ENCODE measurements at places on chromosomes 4 and X.

GRCh38 chr4:144646523-144647094 lies 653 bp downstream of the HHIP start:
- no peak for DNase-seq

DNA sequence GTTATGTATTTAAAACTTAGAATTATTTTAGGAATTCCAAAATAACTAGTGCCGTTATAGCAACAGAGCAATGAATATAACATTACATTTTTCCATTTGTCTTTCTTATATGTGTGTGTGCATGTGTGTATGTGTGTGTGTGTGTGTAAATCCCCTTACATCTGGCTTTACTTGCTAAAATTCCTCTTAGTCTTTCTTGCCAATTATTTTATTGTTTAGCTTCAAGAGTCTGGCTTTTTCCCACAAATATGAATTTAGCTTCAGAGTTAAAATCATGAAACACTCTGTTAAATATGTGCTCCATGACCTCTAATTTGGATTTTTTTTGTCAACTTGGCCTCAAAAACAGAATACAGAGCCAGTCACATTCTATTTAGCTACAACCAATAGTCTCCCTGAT lies 18.9 kb downstream of the FGF13 start:
- DNase-seq = no peak

- no peak for DNase-seq
Observed at GRCh38 chrX:108439961-108440696, 491 bp downstream of the COL4A5 start.

GRCh38 chr4:155941085-155941790 lies 12.4 kb downstream of the CTSO start:
- no peak for DNase-seq

GRCh38 chr4:13260513-13260912 lies 223.6 kb downstream of the RAB28 start:
- DNase-seq = no peak

- no peak for DNase-seq
Observed at GRCh38 chr4:56637791-56638190, 43.3 kb downstream of the HOPX start.

DNA sequence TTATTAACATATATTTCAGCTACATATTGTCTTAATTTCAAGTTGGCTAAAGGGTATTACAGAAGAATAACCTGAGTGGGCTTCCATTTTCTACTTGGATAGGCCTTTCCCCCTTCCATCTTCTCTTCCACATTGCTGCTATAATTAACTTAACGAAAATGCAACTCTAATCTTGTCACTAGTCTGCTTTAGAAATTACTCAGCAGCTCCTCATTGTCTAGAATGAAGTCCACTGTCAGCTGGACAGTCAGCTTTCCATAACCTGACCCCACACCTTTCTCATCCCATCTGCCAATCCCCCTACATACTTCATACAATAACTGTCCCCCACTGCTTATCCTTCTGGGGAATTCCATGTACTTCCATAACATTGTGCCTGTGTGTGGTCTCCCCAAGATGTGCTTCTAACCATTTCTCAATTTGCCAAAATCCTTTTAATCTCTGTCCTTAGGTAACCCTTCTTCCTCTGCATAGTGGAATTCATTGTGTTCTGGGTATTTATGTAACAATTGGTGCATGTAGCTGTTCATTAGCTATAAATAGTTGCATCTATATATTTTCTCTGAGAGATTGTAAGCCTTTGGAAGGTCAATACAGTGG lies 4.8 kb downstream of the MND1 start:
- DNase-seq = no peak

DNA sequence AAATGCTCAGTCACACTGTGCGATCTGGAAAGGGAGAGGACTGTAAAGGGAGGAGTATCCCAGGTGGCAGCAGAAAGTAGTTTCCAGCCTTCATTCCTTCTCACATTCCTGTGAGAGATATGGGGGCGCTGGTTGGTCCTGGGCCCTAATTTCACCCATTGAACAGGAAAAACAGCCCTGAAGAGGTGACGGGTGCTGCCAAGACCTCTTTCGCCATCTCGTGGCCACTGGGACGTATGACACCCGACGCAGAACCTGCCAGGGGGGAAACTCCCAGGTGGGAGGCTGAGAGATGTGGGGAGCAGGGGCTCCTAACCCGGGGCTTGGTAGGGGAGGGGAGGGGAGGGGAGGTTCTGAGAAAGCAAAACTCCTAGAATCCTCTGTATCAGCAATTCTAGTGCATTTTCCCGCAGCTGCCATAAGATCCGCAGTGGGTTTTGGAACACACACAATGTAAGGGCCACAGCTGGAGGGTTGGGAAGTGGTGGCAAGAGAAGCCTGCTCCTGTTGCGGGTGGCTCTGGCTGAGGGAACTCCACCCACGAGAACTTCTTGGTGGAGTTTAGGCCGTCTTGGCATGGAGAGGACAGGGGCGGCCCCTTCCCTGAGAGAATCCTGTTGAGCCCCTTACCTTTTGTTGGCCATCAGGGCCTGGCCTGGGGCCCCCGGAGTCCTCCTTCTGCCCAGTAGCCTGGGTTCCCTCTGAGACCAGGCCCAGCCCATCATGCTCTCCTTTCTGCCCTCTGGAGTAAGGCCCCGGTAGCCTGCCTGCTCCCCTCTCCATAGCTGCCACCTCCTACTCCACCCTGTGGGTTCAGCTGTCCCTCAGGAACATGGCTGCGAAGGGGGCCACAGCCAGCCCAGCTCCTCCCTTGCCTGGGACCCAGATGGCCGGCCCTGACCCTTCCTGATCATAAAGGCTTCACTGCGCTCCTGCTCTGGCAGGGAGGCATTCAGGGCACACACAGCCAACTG lies 134.1 kb downstream of the OR13H1 start:
- DNase-seq = no peak

GRCh38 chrX:79195027-79195426 lies 50.5 kb downstream of the GPR174 start:
- no peak for DNase-seq

DNA sequence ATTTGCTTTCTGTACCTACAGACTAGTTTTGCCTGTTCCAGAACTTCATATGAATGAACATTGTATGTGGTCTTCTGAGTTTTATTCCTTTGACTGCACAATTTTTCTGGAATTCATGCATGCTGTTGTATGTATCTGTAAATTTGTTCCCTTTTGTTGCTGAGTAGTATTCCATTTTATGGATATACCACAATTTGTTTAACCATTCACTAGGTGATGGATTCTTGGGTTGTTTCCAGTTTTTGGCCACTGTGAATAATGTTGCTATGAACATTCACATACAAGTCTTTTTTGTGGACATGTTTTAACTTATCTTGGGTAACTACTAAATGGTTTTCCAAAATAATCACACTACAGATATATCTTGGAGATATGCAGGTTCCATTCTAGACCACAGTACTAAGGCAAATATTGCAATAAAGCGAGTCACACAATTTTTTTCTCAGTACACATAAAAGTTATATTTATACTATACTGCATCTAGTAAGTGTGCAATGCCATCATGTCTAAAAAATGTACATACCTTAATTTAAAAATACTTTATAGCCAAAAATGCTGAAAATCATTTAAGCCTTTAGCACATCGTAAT lies 58.7 kb downstream of the TSPAN5 start:
- DNase-seq = no peak

GRCh38 chrX:44267116-44267515 lies 76.4 kb downstream of the EFHC2 start:
- no peak for DNase-seq

- no peak for DNase-seq
Observed at GRCh38 chr4:1502501-1502886, 96.3 kb upstream of the NKX1-1 start.

DNA sequence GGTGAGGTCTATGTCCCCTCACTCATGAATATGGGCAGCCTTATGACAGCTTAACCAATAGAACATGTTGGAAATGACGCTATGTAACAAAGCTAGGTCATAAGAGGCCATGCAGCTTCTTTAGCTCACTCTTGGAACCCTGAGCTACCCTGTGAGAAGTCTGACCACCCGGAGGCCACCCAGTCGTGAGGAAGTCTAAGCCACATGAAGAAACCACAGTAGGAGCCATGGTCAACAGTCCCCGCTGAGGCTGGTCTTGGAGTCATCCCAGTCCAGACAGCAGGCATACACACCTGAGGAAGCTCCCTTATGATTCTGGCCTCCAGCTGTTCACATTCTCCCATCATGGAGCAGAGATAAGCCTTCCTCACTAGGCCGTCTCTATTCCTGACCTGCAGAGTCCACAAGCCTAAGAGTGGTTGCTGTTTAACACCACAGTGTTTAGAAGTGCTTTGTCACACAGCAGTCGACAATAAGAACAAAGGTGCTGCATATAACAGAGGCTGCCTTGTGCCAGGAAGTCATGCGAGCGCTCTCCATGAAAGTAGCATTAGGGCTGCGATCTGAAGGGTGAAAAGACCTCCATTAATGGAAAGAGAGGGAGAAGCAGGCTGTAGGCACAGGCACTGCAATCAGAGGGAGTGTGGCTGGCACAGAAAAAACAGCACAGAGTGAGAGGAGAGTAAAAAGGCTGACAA lies 38.2 kb downstream of the TSPAN5 start:
- DNase-seq = no peak

DNA sequence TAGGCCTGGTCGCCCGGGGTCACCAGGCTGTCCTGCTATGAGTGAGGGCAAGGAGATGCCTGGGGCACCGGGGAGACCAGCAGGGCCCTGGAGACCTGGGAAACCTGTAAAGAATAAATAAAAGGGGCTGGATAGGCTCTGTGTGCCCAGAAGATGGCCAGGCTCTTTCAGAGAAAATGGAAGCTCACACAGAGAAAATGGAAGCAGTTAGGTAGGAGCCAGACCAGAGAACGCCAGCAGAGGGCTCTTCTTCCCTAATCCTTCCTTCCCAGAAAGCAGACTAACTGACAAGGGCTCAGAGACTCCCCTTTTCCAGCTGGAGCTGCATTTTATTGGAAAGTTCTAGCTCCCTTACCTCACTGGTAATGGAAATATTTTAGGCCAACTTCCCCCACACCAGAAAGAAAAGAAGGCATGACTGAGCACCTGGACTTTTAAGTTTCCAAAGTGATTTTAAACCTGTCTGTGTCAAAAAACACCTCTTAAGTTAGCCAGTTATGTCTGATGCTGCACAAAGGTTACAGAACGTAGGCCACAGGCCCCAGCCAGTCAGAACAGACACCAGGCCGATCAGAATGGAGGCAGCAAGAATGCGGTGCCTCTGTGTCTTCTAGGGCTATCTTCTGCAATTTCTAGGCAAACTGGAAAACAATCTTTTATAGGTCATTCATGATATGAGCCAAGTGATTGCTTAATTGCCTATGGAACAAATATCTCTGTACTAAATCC lies 74.0 kb downstream of the ATG4A start:
- no peak for DNase-seq

GRCh38 chr4:138639018-138639741 lies 376.4 kb upstream of the NOCT start:
- no peak for DNase-seq

DNA sequence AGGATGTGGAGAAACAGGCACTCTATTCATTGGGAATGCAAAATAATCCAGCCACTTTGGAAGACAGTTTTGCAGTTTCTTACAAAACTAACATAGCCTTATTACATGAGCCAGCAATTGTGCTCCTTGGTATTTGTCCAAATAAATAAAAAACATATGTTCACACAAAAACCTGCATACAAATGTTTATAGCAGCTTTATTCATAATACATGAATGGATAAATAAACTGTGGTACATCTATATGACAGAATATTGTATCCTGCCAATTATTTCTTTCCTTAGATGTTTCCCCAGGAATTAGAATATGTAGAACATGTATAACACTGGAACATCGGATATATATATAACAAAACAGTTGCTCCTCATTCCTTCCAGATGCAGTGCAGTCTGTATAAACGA lies 57.7 kb upstream of the VEGFC start:
- no peak for DNase-seq

- DNase-seq = no peak
Observed at GRCh38 chr4:152456609-152457008, 79.3 kb downstream of the FBXW7 start.

DNA sequence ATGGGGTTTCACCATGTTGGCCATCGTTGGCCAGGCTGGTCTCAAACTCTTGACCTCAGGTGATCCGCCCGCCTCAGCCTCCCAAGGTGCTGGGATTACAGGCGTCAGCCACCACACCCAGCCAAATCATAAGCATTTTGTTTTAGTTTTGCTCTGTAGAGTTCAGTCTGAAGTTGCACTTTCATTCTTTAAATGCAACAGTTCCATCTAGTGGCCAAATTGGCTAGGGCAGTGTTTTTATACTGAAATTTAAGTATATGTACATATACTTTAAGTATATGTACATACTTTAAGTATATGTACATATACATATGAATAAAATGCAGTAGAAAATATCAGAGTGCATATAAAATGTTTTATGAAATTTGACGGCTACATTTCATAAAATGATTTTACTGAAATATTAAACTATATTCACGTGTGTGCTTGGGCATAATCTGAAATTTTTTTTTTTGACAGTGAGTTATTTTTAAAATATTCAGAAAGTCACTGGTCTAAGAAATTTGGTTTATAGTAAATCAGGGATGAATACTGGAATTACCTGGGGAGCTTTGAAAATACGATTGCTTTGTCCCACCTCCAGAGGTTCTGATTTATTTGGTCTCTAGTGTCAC lies 145.5 kb downstream of the NWD2 start:
- DNase-seq = no peak

DNA sequence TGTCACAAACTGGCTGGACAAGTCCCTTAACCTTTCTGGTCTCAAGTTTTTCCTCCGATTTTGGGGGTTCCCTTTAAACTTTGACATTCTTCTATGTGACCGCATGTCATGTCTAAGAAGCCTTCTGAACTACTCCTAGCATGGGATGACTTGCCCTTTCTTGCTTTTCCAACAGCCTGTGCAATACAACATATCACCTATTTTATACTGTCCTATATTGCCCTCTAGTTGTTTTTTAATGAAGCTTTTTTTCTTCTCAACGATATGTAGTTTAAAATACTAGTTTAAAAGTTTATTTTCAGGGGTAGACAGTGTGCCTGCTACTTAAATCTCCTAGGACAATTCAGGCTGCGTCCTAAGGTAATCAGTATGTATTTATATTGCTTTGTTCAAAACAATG lies 1.0 kb upstream of the IGBP1 start:
- no peak for DNase-seq

GRCh38 chrX:11395859-11396258 lies 102.6 kb downstream of the AMELX start:
- no peak for DNase-seq

DNA sequence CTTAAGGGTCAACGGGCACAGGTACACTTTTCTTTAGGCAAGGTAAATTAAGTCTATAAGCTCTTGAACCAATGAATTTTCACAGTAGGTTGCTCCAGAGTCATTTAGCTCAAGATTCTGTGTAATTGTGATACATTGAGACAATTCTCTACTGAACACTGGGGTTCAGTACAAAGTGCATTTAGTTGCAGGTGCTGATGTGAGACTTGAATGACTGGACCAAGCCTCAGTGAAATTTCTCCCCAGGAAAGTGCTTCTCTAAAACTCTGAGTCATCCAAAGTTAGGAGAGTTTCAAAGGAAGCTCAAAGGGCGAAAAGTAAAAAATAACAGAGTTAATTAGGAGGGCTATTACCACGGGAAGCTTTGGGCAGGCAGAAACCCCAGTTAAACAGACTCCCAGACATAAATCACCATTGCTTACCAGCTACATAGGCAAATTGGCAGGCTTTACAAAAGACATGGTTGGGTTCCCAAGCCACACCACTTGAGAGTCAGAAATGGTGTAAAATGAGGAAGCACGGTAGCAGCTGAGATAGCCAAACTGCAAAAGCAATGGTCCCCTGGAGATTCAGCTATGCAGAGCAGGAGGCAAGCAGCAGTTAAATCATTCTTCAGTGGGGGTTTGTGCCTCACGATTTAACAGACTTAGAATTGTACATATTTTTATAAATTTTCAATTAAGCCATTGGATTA lies 202.6 kb downstream of the PCDH19 start:
- no peak for DNase-seq

- DNase-seq = no peak
Observed at GRCh38 chr4:159357350-159357749, 254.5 kb downstream of the RAPGEF2 start.

Measured in stimulated activated CD8-positive, alpha-beta memory T cell treated with anti-CD3 and anti-CD28 coated beads, Interleukin-4, amount 100 ng/mL, for 4 hours (primary cell).